ENCODE measurements at places on chromosomes 6 and 20. TPM values are rescaled to one million over a fixed set of nuclear protein-coding genes. Genes with fewer than 3 reads are reported as not detected.

The SLC22A2 gene
- polyA plus RNA-seq: 12.8 TPM

The SH3BGRL2 gene
- 34.9 TPM for polyA plus RNA-seq

The HFE gene
- polyA plus RNA-seq: 8.3 TPM

The CALHM5 gene
- polyA plus RNA-seq: 3.2 TPM

The LAMA4 gene
- 78.7 TPM for polyA plus RNA-seq

GRCh38 chr20:21139881-21140566, 14.1 kb downstream of the KIZ start:
- no peak for DNase-seq

DNA sequence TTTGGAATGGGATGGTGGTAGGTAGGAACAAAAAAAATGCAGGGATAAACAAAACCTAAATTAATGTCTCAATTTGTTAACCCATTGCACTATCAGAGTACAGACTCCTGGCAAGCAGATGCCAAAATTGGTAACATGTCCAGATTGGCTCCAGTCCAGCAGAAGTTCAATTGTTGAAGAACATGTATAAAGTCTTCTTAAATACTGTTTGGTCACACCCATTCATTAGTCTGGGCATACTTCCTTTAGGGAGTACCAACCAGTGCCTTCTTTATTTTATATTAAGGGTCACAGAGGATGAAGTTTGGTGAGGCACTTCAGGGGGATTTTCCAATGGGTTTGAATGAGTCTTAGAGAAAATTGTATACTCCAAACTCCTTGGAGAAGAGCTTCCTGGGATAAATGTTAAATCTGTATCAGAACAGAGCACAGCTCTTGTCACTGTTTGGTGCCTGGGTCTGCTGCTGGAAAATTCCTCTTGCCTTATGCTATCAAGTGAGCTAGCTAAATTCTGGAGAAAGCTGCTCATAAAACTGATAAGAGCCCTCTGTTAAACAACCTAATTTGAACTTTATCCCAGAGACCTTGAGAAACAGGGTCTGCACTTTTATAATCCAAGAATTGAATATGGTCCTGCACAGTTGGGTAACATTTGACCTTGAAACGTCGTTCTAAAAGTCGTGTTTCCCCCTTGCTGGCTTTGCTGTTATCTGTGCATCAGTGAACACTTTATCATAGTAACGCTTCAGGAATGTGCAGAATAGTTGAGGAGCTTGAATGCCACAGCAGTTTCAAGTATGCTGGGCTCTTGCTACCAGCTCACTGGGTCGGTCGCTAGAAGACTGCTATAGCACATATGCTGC, 334.1 kb upstream of the CITED2 start:
- peak; percentile 47 for DNase-seq

- DNase-seq: no peak
These were observed 7.9 kb upstream of the YTHDF1 start for GRCh38 chr20:63223826-63224207.

DNA sequence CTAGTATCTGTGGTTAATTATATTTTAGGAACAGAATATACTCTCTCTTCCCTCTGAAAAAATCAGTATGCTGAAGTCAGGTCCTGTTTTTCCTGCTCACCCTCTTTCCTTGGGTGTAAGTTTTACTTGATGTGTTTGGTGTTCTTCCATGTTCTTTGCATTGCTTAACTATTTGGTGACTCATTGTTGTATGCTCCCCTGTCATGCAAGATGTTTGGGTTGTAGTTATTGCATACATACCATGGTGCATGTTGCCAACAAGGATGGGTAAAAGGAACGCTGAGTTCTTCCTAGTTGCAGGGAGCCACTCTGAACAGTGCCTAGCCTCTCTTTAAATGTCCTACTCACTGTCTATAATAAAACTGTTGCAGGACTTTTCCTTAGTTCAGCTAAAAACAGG, 207.9 kb upstream of the LAMP5 start:
- DNase-seq: no peak

DNA sequence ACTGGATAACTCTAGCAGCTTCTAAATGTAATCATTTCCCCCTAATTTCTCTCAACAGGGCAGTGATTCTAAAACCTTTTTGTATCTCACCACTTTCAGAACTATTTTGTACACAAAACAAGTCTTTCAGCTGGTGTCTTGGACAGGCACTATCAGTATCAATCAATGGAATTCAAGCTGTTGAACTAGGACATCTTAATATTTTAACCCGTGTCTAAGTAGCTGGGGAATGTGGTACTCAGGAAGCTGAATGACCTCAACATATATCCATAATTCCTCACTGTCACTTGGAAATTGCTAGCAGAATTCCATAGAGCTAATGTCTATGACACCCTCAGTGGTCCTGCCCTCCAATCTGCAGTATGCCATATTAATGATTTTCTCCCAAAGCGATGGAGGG, 24.5 kb downstream of the ADAT2 start:
- DNase-seq: no peak
